ENCODE measurements at places on chromosomes 4 and X.

DNA sequence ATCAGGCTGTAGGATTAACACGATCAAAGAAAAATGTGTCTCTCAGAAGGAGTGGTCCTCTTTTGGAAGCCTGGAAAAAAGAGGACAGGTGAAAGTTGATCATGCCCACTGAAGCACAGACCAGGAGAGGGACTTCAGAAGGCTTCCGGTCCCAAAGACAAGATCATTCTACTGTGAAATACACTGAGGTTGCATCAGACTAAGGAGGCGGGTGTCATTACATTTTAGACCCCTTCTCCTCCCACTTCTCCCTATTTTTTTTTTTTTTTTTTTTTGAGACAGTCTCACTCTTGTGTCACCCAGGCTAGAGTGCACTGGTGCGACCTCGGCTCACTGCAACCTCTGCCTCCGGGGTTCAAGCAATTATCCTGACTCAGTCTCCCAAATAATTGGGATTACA lies 67.5 kb downstream of the RBM47 start:
- no peak for DNase-seq

DNA sequence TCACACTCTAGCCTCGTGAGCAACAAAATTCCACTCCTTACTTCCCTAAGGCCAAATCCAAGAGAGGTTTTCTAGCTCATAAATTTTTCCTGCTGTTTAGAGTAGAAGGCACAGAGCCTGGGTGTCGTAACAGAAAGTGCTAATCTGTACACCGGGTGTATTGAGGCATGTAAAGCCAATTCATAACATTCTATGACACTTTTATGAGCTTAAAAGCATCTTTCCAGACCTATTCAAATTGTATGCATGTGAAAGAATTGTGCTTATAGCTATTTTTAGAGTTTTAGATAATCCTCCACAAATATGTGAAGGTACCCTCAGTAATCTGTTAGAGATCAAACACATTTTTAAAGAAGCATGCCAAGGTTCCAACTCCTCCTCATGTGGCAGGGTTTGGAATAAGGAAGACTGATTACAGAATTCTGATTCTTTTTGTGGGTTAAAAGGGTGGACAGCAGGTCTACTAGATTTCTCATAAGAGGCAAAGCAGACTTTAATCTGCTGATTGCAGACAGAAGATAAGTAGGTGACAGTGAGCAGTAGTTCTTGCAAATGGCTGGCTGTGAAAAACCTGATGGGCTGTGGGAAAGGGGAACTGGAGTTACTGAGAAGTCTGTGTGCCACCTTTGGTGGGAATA lies 25.5 kb upstream of the LRCH2 start:
- DNase-seq, result peak; percentile 41

- DNase-seq, result no peak
These were observed 19.2 kb downstream of the PI4K2B start for GRCh38 chr4:25253071-25253445.

GRCh38 chr4:155009288-155009687 lies 199.1 kb upstream of the NPY2R start:
- no peak for DNase-seq

DNA sequence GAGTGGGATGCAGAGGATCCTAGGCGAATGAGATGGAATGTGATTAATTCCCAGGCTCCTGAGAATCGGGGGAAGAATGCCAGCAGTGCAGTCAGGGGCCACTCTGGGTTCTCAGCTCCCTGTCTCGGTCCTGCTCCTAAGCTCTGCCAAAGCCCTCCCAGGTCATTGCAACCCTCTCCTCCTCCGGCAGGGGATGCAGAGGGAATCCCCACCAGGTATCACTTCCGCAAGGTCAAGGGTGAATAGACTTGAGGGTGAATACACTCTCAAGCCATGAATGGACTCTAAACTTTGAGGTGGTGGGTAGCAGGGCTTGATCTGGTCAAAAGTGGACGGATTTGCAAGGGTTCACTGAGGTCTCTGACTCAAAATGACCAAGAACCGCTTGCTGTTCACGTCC lies 139.3 kb upstream of the MXRA5 start:
- no peak for DNase-seq
